Muscle of leg (tissue), 16 donors: ENCODE measurements at places on chromosomes 2 and 18. TPM values are rescaled to one million over a fixed set of nuclear protein-coding genes. Genes with fewer than 3 reads are reported as not detected.

The C2orf80 gene
- not detected for total RNA-seq

The ABCG8 gene
- total RNA-seq, result not detected

DNA sequence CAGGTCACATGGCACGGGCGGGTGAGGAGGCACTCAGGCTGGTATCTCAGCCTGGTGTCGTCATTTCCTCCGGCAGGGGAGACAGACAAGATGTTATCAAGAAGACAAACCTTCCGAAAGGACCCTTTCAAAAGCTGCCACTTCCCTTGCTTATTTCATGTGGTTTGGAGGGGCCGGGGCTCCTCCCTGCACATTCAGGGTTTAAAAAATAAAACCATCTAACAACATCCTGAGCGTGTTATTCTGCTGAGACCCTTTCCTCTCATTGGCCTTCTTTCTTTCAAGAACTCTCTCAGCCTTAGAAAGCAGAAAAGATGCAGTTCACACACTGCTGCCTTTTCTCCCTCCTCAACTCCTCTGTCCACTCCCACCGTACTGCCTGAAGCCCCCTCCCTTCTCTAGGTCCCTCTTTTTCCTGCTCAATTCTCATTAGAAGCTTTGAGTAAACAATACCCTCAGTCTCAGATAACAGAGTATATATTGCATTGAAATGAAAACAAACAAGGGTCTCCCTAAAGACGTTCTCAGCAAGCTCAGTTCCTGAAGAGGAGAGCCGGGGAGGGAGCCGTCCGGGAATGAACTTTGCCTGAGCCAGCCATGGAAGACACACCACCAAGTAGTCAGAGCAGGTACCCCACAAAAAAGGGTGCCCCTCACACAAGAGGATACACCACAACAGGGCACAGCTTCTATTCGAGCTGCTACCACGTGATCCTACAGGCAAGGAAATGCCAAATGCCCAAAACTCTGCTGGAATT lies 9.7 kb downstream of the SMAD7 start:
- no peak for DNase-seq

GRCh38 chr2:37394796-37395555 lies 50.5 kb downstream of the QPCT start:
- DNase-seq, result no peak

GRCh38 chr2:53867169-53867568 lies 7.4 kb upstream of the GPR75 start:
- no peak for DNase-seq
